ENCODE measurements at places on chromosomes 7 and 10.

DNA sequence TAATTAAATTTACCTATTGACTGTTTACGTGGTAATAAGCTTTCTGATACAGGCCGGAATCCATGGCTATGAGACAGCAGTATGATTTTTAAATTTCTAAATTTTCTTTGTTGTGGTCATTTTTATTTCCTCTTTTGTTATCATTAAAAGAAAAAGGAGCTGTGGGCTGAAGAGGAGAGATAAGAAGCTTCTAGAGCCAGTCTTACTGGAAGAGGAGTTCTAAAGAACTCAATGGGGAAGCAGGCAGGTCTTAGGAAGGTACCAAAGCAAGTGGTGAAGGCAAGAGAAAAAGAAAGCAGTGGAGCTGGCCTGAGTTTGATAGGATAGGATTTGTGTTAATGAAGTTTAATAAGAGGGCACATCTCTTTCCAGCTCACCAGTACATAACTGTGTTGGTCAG, 1187.8 kb downstream of the CNTNAP2 start:
- DNase-seq: no peak

DNA sequence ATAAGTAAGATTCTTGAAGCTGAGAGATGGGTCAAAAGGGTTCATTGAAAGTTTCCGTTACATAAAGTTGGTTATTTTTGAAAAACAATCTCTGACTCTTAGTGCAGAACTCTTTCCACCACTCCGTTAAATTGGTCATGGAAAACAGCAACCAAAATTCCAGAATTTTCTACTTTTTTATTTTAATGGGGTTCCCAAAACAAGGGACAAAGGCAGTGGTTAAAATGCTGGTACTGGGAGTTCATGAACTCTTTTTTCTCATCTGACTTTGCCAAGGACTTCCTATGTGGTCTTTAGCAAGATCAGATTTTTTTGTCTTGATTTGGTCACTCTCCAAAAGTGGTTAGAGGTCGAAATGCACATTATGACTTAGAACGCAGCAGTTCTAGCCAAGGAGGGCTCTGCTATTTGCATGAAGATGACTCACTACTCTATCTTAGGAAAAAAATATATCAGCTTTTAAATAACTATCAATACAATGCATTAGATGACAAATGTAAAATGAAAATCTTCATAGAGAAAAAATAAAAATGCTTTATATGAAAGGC, 145.7 kb downstream of the REEP3 start:
- no peak for DNase-seq

- DNase-seq: no peak
These were observed 82.7 kb downstream of the CNOT4 start for GRCh38 chr7:135427166-135427565.

DNA sequence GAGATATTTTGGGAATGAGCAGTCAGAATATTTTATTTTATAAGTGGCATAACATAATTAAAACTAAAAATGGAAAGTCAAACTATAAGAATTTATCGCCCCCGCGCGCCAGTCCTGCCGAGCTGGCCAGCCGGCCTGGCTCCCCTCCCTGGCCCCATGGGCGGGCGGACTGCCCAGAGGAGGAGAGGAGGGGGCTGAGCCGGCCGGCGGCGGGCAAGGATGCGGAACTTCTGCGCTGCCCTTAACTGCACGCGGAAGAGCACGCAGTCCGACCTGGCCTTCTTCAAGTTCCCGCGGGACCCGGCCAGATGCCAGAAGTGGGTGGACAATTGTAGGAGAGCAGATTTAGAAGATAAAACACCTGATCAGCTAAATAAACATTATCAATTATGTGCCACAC, 96.8 kb downstream of the DKK1 start:
- no peak for DNase-seq

- DNase-seq: peak; percentile 16
These were observed 180.5 kb upstream of the ASAH2 start for GRCh38 chr10:50431791-50432190.

DNA sequence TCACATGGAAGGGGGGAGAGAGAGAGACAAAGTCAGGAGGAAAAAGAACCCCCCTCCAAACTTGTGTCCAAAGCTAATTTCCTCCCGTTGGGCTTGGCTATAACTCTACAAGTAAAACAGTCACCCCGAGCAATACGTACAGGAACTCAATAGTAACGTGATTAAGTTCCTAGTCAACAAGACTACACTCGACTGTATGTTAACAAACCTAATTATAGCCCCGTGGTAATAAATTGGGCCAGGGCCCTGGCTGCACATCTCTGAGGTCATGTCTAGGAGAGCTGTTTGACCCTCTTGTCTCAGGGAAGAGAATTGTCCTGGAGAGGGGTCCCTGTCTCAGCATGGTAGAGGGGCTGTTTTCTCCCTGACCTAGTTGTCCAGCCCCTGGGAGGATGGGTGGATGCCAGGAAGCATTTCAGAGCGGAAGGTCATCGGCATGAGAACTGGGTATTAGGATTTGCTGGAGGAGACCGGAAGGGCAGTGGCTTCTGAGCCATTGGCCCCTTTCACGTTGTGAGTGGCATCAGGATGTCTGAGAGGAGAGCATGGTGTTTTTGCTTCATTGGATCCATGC, 60.2 kb upstream of the COMTD1 start:
- DNase-seq: no peak

DNA sequence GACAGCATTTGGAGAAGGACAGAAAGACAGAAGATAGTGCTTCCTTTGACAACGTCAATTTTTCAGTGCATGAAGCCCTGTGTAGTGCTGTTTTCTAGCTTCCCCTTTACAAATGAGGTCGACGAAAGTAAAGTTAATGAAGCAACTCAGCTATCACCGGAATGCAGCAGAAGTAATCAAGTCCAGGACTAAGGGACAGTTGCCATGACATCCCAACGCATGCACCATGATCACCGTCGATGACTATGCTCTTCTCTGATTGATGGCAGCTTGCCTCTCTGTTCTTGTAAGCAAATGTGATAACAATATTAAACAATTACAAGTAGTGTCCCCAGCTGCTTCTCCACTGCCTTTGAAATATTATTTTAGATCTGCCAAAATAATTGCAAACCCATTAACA, 205.8 kb downstream of the FRMD4A start:
- DNase-seq: no peak

GRCh38 chr10:118167056-118167700, 120.4 kb upstream of the RAB11FIP2 start:
- no peak for DNase-seq

- DNase-seq: no peak
These were observed 287.9 kb upstream of the NEBL start for GRCh38 chr10:21184984-21185383.

DNA sequence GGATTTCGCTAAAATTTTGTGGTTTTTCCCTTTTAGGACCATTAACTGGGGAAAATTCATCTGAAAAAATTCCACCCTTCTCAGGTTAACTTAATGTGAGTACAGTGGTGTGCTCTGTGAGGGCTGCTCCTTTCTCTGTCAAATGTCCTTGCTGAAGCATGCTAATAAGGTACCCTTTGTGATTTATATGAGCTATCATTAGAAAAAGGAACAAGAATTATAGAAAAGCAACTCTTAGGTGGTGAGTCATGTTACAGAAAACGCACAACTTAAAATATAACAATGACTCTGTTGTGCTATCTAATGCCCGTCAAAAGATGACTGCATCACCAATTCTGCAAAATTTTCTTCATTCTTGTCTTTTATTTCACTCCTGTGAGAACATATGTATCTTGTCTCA, 162.0 kb upstream of the MAGI2 start:
- DNase-seq: no peak

GRCh38 chr7:69787736-69788431, 189.6 kb downstream of the AUTS2 start:
- DNase-seq: no peak

GRCh38 chr7:98091061-98091460, 15.6 kb upstream of the LMTK2 start:
- no peak for DNase-seq

DNA sequence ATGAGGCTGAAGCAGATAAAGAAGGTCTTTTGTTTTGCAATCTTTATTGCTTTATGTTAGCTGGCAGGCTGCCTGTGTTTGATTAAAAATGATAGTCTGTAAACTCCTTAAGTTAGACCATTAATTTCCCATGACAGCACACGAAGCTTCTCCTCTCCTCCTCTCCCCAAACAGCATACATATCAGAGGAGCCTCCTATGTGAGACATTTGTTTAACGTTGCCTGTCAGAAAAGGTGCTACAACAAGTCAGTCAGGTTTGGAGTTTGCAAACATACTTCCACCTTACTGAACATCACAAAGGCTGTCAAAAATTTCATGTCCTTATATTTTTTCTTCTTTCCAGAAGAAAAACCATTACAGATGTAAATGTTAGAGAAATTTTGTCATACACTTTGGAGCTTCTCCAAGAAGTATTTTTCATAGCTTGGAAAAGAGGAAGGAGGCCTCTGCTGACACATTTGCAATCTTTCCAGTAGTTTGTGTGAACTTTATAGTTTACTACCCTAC, 393.1 kb downstream of the EXOC4 start:
- no peak for DNase-seq

Measured in CD4-positive, alpha-beta T cell treated with Interleukin-15 for 4 hours (primary cell).